Activated T-cell treated with anti-CD3 and anti-CD28 coated beads, Interleukin-2, amount 50 U/mL, for 24 hours (primary cell): ENCODE measurements at places on chromosomes 1 and 21.
A peak's percentile ranks its signal among the peaks of the same experiment; 100 is the strongest.

DNA sequence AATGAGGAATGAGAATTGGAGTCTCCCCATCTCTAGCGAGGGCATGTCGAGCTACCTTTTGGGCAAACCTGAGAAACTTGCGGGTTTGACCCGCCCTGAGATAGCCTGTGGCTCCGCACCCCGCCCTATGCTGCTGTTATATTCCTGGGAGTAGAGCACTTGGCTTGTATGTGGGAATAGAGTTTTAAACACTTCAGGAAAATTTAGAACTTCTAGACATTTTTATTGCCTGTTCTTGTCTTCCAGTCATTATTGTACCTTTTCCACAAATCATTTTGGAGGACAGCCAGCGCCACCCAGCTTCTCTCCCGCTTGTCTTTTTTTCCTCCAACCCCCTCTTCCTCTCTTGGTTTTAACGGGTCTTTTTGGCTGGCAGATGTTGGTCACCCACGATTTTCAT, 738 bp downstream of the GNPAT start:
- H3K36me3 ChIP-seq, result peaks cover 80% of the 10 kb centered on the region
- no peaks in the 10 kb centered on the region for H3K27me3 ChIP-seq
- H3K4me3 ChIP-seq, result peak overlapping the region; percentile 96
- H3K4me1 ChIP-seq, result peaks cover 64% of the 10 kb centered on the region
- peak overlapping the region; percentile 97 for H3K27ac ChIP-seq

- H3K4me1 ChIP-seq, result no peaks in the 10 kb centered on the region
- H3K27ac ChIP-seq, result no peak overlapping the region
- H3K27me3 ChIP-seq, result no peaks in the 10 kb centered on the region
- H3K4me3 ChIP-seq, result no peak overlapping the region
- no peaks in the 10 kb centered on the region for H3K36me3 ChIP-seq
- no peak for DNase-seq
Observed at GRCh38 chr1:188904201-188904600, 1573.5 kb downstream of the BRINP3 start.

DNA sequence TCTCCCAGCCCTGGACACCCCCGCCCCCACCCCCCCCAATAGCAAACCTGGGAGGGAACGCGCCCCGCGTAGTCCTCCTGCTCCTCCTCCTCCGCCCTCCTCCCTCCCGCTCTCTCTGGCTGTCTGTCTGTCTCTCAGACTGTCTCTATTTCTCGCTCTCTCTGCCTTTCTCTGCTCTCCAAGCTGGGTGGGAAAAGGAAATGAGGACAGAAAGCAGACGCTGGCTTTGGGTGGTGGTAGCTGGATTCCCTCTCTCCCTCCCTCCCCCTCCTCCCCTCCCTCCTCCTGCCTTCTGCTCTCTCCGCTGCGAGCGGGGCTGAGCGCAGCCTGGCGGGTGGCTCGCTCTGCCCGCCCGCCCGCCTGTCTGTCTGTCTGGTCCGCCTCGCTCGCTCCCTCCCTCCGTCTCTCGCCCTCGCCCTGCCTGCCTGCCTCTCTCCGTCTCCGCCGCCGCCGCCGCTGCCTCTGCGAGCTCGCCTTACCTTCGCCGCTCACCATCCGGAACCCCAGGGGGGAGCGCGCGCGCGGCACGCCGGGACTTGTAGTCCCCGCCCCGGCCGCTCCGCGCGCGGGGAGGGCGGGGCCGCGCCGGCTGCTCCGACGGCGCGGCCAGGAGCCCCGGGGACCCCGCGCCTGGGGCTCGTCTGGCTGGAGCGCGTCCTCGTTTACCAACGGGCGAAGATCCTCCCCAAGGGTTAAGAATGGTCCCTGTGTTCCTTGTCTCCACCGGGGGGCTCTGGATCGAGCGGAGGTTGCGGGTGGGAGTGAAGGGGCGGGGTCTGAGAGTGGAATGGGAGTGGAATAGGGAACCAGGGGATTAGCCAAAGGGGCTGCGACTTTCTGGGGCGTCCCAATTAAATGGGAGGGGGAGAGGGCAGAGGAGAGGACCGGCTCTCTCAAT, at the start of gene AHDC1:
Gene AHDC1 (minus strand): TSS at position 464 of the 898 bp plus-strand sequence. CDS start 52,029 bp downstream, outside the sequence.
- H3K4me3 ChIP-seq, result peak within 1 kb of the TSS; percentile 89
- H3K27me3 ChIP-seq, result no peaks in the 10 kb centered on the region
- peak within 1 kb of the TSS; percentile 88 for H3K27ac ChIP-seq
- peaks cover 43% of the 10 kb centered on the region for H3K4me1 ChIP-seq
- DNase-seq, result peak; percentile 92

GRCh38 chr1:27785781-27786455, 12.9 kb downstream of the STX12 start:
- peaks cover 33% of the 10 kb centered on the region for H3K36me3 ChIP-seq
- H3K4me1 ChIP-seq, result peaks cover 31% of the 10 kb centered on the region
- peak overlapping the region; percentile 2 for H3K27ac ChIP-seq
- H3K27me3 ChIP-seq, result no peaks in the 10 kb centered on the region

- no peaks in the 10 kb centered on the region for H3K36me3 ChIP-seq
- peaks cover 32% of the 10 kb centered on the region for H3K27me3 ChIP-seq
- H3K4me1 ChIP-seq, result no peaks in the 10 kb centered on the region
- H3K4me3 ChIP-seq, result no peak overlapping the region
- no peak overlapping the region for H3K27ac ChIP-seq
- no peak for DNase-seq
Observed at GRCh38 chr1:199410462-199410861, 617.0 kb upstream of the NR5A2 start.
